ENCODE measurements at places on chromosomes 1 and 21. TPM values are rescaled to one million over a fixed set of nuclear protein-coding genes. Genes with fewer than 3 reads are reported as not detected.

DNA sequence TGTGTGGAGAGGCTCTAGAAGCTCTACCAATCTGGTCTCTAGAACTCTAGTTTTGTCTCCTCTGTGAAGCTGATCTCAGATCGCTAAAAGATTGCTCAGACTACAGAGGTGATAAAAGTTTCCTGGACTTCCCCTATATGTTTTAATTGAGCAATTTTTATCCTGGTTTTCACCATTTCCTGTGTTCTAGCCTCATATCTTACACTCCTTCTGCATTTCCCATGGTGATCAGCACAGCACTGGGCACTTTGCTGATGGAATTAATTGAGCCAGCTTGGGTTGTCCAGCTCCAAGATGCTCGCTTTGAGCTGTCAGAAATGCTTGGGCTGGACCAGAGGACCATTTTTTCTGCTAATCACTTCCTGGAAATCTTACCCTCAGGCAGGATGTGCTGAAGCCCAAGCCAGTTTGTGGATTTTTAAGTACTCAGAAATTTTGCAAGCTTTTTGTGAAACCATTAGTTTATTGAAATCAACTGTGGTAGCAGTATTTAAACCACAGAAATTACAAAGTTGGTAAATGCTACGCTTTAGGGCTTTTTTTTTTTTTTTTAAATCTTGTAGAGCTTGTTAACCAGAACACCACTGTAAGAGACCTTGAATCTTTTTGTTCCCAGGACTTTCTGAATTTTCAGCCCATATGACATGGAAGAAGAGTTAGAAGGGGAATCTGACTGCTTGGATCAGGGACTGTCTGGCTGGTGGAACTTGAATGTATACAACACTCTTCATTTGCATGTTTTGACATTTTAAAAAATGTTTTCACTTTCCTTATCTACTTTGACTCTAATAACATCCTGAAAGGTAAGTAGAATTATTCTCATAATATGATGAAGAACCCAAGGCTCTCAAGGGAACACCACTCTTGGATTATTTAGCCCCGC lies 28.4 kb downstream of the CD48 start:
- no peak overlapping the region for H3K4me3 ChIP-seq
- H3K27ac ChIP-seq, result no peak overlapping the region
- H3K36me3 ChIP-seq, result no peaks in the 10 kb centered on the region
- H3K4me1 ChIP-seq, result no peaks in the 10 kb centered on the region

DENND2C gene
- total RNA-seq, result 1.1 TPM

DNA sequence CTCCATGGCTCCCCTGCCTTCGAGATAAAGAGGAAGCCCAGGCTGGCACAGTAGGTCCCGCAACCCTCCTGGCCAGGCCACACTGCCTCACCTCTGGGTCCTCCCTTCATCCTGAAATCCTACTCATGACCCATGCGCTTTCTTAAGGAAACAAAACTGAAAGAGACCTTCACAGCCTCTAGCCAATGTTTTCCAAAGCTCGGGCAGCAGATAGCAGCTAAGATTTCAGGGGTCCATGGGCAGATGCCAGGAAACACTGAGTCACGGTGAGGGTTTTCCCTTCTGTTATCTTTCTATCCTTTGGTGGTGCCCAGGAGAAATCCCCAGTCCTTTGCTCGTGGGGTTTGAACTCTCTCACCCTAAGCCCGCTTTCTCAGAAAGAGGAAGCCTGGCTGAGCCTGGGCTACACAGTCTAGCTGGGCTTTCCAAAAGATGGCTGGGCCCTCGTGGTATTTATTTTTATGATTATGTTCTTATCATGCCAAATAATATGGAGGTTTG lies 26.6 kb downstream of the TTC39A start:
- no peaks in the 10 kb centered on the region for H3K36me3 ChIP-seq
- H3K27ac ChIP-seq, result no peak overlapping the region
- H3K27me3 ChIP-seq, result no peaks in the 10 kb centered on the region
- DNase-seq, result no peak
- H3K4me3 ChIP-seq, result no peak overlapping the region

DNA sequence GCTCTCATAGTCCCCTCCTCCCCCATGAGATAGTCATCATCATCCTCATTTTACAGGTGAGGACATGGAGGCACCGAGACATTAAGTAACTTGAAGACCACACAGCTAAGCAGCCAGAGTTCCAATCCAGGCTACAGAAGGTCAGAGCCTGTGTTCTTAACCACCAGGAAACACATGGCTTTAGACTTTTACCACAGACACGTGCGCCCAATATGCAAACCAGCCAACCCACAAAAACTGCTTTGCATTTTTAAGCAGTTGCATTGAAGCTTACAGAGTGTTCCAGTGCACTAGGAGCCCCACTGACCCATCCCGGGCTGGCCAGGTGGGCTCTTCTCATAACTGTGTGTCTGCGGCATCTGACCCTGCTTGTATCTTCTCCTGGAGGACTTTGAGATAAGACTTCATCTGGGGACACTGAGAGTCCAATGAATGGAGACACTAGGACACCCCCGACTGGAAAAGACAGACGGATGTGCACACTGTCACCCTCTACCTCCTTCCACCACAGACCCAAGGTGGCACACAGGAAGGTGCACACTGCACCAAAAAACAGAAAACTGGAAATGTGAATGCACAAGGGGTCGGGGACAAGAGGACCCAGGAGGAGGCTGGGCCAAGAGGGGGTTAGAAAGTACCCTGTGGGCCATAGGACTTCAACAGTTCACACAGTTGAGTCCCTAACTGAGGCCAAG lies 56.4 kb downstream of the ETS2 start:
- no peaks in the 10 kb centered on the region for H3K4me1 ChIP-seq
- H3K36me3 ChIP-seq, result no peaks in the 10 kb centered on the region
- no peak overlapping the region for H3K4me3 ChIP-seq
- no peaks in the 10 kb centered on the region for H3K27me3 ChIP-seq

DNA sequence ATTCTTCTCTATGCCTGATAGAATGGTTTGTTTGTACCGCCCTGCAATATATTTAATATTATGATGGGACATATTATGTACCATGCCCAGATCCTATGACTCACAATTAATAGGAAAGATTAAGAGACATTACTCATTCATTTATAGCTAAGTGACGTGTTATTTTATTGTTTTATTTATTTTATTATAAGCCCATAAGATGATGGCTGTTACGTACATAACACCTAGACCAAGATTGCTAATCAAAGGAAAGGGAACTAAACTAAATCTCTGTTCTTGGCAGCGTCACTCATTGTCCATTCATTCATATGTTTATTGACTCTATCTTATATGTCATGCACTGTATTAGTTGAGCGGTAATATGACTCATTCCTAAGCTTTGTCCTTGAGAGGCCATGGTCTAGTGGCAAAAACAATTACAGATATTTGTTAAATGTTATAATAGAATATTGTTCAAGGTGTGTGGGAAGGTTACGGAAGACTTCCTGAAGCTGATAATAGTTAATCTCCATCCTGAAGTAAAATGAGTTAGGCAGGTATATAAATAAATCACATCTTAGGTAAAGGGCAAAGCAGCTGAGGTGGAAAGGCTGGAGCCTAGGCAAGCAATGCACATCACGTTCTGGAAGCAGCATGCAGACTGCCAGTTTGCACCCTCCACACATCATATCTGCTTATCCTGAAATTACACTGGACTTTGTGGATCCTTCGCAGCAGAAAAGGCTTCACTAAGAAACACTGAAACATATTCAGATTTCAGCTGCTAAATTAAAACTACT lies 16.6 kb upstream of the CD55 start:
- no peaks in the 10 kb centered on the region for H3K36me3 ChIP-seq
- peaks cover 21% of the 10 kb centered on the region for H3K4me1 ChIP-seq
- H3K4me3 ChIP-seq, result no peak overlapping the region
- H3K27me3 ChIP-seq, result no peaks in the 10 kb centered on the region

DNA sequence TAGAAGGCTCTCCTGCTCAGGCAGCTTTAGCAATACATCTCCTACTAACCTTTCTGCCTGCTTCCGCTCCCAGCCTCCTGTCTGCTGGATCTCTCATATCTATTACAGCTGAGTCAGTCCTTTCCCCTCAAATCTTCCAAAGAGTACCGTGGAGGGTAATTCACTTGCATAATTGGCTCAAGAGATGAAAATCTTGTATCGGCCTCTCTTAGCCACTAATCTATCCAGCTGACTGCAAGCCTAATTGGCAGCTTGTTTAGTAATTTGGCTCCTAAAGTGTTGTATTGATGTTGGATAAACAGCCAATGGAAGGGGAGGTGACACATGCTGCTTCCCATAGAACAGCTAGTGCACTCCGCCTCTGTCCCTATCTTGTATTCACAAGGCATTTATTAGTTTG lies 195.7 kb downstream of the GPATCH2 start:
- no peaks in the 10 kb centered on the region for H3K4me1 ChIP-seq
- no peaks in the 10 kb centered on the region for H3K36me3 ChIP-seq

Measured in PC-9 (cell line).